A549 treated with RU486 at 1 μM for 4 hours (cell line): ENCODE measurements at places on chromosomes 1 and 21. TPM values are rescaled to one million over a fixed set of nuclear protein-coding genes. Genes with fewer than 3 reads are reported as not detected.

The SLFNL1 gene
- total RNA-seq, result 0.02 TPM in 1 of 5 replicates, not detected in the others

The MSH4 gene
- not detected in 5 replicates for total RNA-seq

The SLC39A1 gene
- 141 to 162 TPM (median 149 TPM) in 5 replicates for total RNA-seq

The ADAMTSL4 gene
- total RNA-seq, result 2.4 to 4.3 TPM (median 2.8 TPM) in 5 replicates

The NR1I3 gene
- not detected in 5 replicates for total RNA-seq

The LAMC1 gene
- total RNA-seq, result 101 to 130 TPM (median 110 TPM) in 5 replicates

The CLCN6 gene
- total RNA-seq, result 4.9 to 5.9 TPM (median 5.4 TPM) in 5 replicates

The MCOLN2 gene
- total RNA-seq, result 0.73 to 2.8 TPM (median 2.3 TPM) in 5 replicates

The OR2M3 gene
- not detected in 5 replicates for total RNA-seq

The CYP4A11 gene
- not detected in 5 replicates for total RNA-seq

The AQP10 gene
- total RNA-seq, result not detected in 5 replicates

The MROH7 gene
- not detected in 5 replicates for total RNA-seq

The ESPN gene
- total RNA-seq, result 0.32 to 0.61 TPM (median 0.48 TPM) in 5 replicates

The LAD1 gene
- total RNA-seq, result 0.59 to 0.92 TPM (median 0.69 TPM) in 5 replicates

The PRAMEF33 gene
- not detected in 5 replicates for total RNA-seq

The SYT2 gene
- 0.02 to 0.03 TPM (median 0.02 TPM) in 3 of 5 replicates, not detected in the others for total RNA-seq

The OR6K3 gene
- not detected in 5 replicates for total RNA-seq

The S100A7 gene
- not detected in 5 replicates for total RNA-seq

The SHE gene
- total RNA-seq, result 0.03 to 0.12 TPM (median 0.05 TPM) in 3 of 5 replicates, not detected in the others

The BSND gene
- not detected in 5 replicates for total RNA-seq

The CDC42BPA gene
- 6.4 to 10.8 TPM (median 9.4 TPM) in 5 replicates for total RNA-seq

The CNIH3 gene
- 0.57 to 0.98 TPM (median 0.74 TPM) in 5 replicates for total RNA-seq

The UROD gene
- 38.9 to 50.8 TPM (median 48.7 TPM) in 5 replicates for total RNA-seq

The ETNK2 gene
- 3.4 to 4.6 TPM (median 4.1 TPM) in 5 replicates for total RNA-seq

The LAMB3 gene
- total RNA-seq, result 17.7 to 22.4 TPM (median 19.8 TPM) in 5 replicates
